ENCODE measurements at places on chromosomes 1 and 21.

- no peak for DNase-seq
These were observed 180.7 kb upstream of the SGIP1 start for GRCh38 chr1:66353257-66353656.

GRCh38 chr1:205813755-205814058 is 709 bp upstream of the SLC41A1 start:
- DNase-seq, result no peak

- peak; percentile 18 for DNase-seq
These were observed 89.0 kb upstream of the SERTAD4 start for GRCh38 chr1:210143465-210144062.

DNA sequence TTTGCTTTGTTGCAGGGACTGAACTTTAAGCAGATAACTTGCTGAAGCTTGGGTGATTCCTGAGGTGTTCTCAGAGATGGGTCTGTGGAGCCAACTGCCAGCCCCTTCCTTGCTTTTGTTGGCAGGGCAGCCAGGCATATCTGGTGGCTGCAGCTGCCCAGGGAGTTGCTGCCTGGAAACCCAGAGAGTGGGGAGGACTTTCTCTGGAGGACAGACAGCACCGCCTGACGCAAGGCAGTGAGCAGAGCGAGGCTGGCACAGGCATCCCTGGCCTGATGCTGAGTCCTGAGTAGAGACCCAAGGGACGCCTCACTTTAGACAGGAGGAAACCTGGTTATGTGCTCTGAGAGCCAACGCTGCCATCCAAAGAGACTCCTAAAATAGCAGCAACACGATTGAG is 9.8 kb upstream of the OLFML2B start:
- DNase-seq, result no peak

DNA sequence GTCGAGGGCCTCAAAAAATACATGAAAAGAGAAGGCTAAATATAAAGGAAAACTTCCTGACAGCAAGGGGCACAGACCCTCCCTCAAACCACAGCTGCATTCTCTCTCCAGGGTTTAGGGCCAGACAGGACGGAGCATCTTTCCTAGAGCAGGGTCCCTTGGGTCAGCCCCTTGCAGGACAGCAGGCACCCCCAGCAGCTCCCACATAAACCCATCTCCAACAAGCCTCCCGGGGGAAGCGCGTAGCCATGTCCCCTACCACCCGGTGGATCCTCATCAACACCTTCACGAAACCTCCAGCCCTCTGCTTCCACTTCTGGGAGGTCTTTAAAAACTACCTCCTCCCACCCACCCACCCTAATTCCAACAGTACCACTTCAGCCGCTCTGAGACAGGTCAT is 59.5 kb downstream of the CD46 start:
- DNase-seq, result no peak

DNA sequence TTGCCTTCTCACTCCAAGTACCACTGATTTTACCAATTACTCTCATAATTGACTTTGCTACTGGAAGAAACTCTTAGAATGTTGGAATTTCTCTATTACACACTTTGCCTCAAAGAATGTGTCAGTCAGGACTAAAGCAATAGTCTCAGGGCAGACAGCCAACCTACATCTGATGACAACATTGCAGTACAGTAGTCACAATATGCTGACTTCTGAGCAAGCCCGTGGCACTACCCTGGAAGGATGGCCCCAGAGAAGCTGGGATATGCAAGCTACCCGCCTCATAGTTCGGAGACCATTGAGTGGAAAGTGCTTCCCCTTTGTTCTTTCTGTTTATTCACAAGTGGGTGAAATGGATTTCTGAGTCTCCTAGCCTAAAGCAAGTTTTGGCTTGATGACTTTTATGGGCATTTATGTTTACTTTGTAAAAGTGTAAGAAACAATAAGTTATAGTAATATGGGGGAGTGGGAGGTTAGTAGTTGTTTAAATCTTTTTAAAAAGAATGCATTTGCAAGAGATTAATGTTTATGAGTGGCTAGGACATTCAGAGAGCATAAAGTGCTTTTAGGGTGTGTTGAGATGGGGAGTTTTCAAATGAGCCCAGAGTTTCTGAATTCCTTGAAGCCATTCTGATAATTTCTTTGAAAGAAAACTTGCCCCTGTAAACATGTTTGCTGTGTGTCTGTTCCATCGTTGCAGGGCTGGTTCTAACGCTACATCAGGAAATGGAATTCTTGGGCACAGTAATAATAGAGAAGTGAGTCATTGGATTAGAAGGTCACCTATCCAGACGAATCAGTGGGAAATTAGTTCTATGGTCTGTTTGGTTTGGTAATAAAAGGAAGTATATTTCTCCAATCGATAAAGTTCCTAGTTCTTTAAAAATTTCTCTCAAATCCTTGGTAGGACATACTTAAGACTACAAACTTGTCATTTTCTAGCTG is 63.8 kb downstream of the LMO4 start:
- no peak for DNase-seq

- DNase-seq, result no peak
These were observed 16.4 kb downstream of the NCMAP start for GRCh38 chr1:24572301-24572700.

Data from HuH-7 (cell line).